ENCODE measurements at places on chromosomes 7 and 10.

- no peak for DNase-seq
Measured at GRCh38 chr7:95553939-95554338, 42.4 kb downstream of the PDK4 start.

DNA sequence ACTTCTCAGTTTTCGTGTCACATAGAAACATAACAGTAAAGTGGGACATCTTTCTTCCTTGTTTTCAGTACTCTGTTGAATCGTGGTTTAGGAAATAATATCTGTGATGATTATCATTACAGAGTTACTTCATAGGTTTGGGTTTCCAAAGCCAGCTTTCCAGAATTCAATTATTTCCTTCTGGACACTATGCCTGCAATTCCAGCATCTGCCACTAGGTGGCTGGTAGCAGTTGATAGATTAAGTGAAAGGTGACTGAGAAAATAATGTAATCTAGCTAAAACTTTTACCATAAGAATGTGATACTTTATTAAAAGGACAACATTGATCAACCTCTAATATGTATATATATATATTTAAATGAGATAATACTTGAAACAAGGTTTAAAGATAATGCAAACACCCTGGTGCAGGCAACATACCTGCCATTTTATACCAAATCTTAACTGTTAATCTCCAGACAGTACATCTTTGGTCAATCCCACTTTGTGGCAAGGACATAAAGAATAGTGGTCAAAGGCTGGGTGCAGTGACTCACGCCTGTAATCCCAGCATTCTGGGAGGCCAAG lies 102.6 kb downstream of the SH3PXD2A start:
- no peak for DNase-seq

GRCh38 chr7:6171532-6172223 lies 100.7 kb downstream of the CYTH3 start:
- no peak for DNase-seq

DNA sequence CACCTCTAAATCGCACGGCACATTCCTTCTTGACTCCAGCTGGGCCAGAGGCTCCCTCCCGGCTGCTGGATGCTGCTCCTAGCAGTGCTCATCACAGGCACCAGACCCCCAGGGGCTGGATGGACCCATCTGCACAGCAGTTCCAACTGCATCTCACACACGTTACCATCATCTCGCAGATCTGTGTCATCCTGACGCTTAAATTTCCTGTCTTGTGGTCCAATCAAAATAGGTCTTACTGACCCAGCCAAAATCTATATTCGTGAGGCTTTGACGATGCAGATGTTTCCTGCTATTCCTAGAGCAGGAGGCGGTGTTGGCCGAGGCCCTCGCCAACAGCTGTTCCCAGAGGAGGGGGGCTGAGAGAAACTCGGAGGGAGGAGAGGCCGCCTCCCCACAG lies 108.0 kb downstream of the MKI67 start:
- no peak for DNase-seq

DNA sequence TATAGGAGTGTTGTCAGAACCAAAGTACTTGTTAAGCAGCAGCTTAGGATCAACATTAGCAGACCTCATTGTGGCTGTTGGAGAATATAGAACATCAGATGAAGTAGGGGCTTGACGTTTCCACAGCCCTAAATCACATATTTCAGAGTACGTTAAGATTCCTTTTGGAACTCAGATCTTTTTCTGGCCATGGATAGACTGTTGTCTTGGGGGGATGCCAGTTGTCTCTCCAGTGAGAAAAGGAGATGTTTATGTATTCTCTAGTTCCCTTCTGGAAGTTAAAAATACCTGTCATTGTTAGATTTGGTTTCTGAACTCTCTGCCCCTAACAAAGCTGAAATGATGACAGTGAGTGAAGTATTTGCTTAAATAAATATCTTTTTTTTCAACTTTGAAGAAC lies 191.3 kb downstream of the AUTS2 start:
- no peak for DNase-seq

GRCh38 chr10:49163741-49164140 lies 24.4 kb downstream of the TMEM273 start:
- DNase-seq = peak; percentile 72

DNA sequence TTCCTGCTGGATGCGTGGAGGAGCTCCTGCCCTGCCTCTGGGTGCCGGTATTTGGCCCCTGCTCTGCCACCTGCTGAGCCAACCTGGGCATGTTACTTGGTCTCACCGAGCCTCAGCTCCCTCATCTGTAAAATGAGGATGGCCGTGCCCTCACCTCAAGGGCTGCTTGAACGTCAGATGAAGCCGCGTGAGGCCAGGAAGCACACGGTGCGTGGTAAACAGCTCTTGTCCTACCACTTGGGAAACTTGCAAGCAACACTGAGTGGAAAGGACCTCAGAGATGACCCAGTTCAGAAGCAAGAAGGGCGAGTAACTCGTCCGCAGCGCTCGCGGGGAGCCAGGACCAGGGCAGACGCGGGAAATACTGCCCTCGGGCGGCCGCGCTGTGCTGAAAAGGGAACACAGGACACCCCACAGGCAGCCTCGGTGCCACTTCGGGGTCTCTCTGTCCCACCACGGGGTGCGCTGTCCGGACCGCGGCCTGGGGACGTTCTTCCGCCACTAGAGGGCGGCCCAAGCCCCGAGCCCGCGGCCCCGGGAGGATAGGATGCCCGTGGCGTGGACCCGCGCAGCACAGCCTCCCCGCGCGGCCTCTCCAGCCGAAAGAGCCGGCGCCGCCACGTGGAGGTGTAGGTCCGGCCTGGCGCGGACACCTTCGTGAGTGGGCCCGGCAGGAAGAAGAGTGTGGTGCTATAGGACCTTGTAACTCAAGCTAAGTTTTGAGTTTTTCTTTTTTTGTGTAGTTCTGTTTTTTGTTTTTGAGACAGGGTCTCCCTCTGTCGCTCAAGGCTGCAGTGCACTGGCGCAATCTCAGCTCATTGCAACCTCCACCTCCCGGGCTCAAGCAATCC lies 94.1 kb downstream of the PRKAG2 start:
- peak; percentile 80 for DNase-seq

GRCh38 chr10:70528741-70529362 lies 50.3 kb downstream of the PALD1 start:
- peak; percentile 72 for DNase-seq

DNA sequence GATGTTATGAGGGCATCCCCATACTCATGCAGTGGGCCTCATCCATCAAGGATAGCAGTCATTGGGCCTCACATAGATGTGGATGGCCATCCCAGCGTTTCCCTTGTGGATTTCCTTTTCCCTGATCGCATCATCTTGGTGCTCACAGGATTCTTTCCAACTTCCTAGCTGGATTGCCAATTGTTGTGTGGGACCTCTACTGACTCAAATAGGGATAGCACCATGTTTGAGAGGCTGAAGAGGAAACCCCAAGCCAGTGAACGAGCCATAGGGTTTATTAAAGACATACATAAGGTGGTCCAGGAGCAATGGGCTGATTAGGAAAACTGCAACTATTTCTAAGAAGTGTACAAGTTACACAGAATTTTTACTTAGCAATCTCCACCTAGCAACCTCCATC lies 21.8 kb downstream of the ASZ1 start:
- DNase-seq = no peak

GRCh38 chr7:5525271-5526099 lies 101.9 kb upstream of the TNRC18 start:
- no peak for DNase-seq

GRCh38 chr10:11049806-11050205 lies 32.1 kb downstream of the CELF2 start:
- DNase-seq = no peak
